Fibroblast of skin of right biceps (primary cell): ENCODE measurements at places on chromosomes 2 and 18.

GRCh38 chr2:152811916-152812315 is 93.5 kb downstream of the ARL6IP6 start:
- DNase-seq = no peak

GRCh38 chr2:27255187-27255586 is 7.7 kb downstream of the SLC30A3 start:
- no peak for DNase-seq

- no peak for DNase-seq
Measured at GRCh38 chr2:43103093-43103404, 123.4 kb downstream of the ZFP36L2 start.

- no peak for DNase-seq
Measured at GRCh38 chr18:54873884-54874255, 45.6 kb downstream of the RAB27B start.

DNA sequence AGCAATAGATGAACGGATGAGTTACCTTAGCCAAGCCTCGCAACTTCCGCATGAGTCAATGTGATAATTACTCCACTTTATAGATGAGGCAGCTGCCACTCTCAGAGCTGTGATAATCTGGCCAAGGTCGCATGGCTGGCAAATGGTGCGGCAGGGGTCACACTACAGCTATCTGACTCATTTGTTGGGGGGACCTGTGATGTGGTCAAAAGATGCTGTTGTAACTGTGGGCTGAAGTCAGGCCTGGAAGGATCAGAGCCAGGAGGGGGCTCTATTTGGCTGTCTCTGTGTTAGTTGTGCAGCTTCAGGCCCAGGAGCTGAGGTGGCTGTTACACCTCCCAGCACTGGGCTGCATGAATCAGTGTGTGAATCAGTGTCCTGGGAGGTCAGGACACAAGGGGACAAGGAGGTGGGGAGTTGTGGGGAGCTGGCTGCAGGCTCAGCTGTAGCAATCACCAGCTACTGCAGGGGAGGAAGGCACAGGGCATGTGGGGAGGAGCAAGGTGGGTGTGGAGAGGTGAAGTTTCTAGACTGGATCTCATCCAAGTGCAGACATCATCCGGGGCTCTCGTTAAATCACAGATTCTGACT is 33.1 kb downstream of the NGEF start:
- peak; percentile 65 for DNase-seq

DNA sequence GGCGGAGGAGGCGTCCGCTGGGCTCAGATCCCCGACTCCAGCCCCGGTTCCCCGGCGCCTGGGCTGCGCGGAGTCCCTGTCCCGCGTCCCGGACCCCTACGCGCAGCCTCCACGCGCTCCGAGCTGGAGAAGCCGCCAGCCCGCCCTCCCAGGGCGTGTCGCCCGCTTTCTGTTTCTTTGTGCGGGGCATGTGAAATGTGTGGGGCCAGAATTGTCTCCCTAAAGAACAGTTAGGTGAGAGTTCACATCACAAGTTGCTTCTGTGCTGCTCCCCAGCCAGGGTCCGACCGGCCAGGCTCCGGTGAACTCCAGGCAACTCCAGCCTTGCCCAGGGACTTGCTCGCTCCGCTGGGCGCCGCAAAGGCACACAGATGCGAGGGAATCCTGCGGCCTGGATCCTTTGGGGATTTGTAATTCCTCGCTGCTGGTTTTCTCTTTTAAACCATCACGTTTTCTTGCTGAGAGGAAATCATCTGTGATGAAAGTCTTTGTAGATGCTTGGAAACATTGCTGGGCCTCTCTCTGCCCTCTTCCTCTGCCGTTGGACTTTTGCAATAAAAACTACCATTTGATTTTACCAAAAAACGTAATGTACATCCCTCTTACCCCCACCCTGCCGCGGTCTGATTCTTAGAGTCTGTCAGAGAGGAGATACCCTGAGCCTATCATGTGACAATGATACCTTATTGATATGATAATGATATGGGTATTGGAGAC is 631 bp downstream of the GYPC start:
- DNase-seq = peak; percentile 46

GRCh38 chr2:32290000-32290339 is 12.3 kb downstream of the YIPF4 start:
- DNase-seq = no peak

- DNase-seq = no peak
Measured at GRCh38 chr2:77642339-77642738, 120.2 kb upstream of the LRRTM4 start.

DNA sequence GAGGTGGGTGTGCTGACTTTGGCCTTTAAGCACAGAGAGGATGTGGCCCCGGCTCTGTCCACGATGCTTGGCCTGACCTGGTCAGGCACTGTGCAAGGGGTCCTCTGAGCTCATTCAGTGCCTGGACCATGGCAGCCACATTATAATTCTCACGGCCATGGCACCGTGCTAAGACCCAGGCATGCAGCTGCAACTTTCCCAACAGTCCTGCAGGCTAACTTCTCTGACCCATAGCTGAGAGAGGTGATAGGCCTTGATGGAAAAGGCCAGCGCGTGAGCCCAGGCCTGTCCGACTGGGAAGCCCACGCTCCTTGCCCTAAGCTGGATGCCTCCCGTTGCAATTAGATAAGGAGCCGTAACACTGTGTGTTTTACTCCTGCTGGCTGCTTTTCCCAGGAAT is 99.9 kb downstream of the TFCP2L1 start:
- DNase-seq = no peak

DNA sequence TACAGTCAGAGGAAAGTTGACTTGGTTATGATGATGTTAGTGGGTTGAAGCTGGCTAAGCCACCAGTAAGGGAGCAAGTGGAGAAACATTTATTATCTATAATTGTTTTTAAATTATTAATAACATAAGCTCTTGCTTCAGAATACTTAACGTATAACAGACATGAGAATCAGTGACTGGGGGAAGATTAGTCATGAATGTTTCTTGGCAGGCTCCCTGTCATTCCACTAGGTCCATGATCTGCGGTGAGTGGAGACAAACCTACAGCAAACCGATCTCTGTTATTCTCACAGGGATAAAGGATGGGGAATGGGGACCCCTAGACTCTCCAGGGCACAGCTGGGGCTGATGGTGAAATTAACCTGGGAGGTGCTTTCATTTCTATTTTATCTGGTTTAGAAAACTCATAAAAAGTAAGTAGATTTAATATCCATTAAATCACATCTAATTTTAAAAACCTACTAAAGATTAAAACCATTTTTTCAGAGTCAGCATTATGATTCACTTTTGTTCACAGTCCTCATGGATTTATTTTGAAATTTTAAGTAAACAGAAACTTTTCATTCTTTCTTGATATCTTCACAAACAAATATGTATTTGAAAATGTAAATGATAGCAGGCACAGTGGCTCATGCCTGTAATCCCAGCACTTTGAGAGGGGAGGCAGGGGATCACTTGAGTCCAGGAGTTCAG is 420.3 kb downstream of the PTPRM start:
- DNase-seq = peak; percentile 86

DNA sequence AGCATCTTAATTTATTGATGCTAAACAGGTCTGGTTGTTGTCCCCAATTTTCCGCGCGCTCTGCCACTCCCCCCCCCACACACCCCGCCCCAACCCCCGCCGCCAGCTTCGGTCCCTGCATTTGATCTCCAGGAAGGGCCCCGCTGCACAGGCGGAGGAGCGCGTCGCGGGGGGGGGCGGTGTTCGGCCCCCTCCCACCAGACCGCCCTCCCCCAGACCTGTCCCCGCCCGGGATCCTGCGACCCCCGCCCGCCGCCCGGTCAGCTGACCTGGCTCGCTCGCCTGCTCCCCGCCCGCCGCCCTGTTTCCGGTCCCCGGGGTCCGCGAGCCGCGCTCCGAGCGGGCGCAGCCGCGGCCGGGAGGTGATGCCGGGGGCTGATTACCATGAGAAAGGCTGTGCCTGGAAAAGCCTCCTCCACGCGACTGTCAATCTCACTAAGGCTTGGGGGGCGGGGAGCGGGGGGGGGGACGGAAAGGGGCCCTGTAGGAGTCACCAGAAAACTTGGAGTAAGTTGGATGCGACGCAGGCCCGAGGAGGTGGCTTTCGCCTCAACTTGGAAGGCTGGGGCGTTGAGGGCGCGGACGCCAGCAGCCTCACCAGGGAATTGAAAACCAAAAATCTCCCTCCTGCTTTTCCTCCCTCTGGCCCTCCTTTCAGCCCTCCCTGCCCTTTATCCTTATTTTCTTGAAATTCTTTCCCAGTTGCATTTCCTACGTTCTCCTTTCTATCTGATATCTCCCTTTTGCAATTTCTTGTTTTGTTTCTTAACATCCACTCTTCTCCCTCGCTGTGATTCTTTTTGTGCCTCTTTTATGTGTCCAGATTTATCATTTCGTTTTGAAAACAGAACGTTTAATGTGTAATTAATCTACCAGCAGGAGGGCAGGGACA is 4.4 kb upstream of the ZEB2 start:
- DNase-seq = no peak
